Metanephros (tissue), 2 donors: ENCODE measurements at places on chromosomes 3 and 15. TPM values are rescaled to one million over a fixed set of nuclear protein-coding genes. Genes with fewer than 3 reads are reported as not detected.

The CFAP100 gene
- total RNA-seq: 0.93 TPM

The SIDT1 gene
- total RNA-seq: 4.7 TPM

The TGM5 gene
- not detected for total RNA-seq

The TF gene
- 4.5 TPM for total RNA-seq

The GOLGA6B gene
- total RNA-seq: 0.23 TPM

The TEX55 gene
- total RNA-seq: not detected

The CCR8 gene
- not detected for total RNA-seq

The LSAMP gene
- total RNA-seq: 6.7 TPM

The GPR87 gene
- total RNA-seq: 0.12 TPM

The HACD3 gene
- total RNA-seq: 108 TPM

The NOX5 gene
- 0.23 TPM for total RNA-seq

The CLDN18 gene
- 0.29 TPM for total RNA-seq

The HHATL gene
- total RNA-seq: 9.0 TPM

The KCNMB3 gene
- 3.0 TPM for total RNA-seq

The EFHB gene
- 1.5 TPM for total RNA-seq

The ARMC8 gene
- total RNA-seq: 61.8 TPM

The MOBP gene
- not detected for total RNA-seq

The RTP3 gene
- total RNA-seq: not detected

The GOLGA6L22 gene
- total RNA-seq: not detected

The OR5K2 gene
- not detected for total RNA-seq

The LMAN1L gene
- not detected for total RNA-seq

The CFAP91 gene
- total RNA-seq: 12.7 TPM

The GABRG3 gene
- 0.82 TPM for total RNA-seq

The SNTN gene
- 0.12 TPM for total RNA-seq

The KBTBD12 gene
- 6.2 TPM for total RNA-seq

The GRAMD2A gene
- 0.82 TPM for total RNA-seq

The TM4SF18 gene
- 37.4 TPM for total RNA-seq

The MFGE8 gene
- 80.1 TPM for total RNA-seq

The SCN11A gene
- 1.5 TPM for total RNA-seq

The MKRN3 gene
- 0.93 TPM for total RNA-seq

The GRAMD1C gene
- 29.0 TPM for total RNA-seq

The ACKR4 gene
- total RNA-seq: 1.9 TPM

The ADAMTS7 gene
- total RNA-seq: 37.3 TPM

The C15orf62 gene
- 0.12 TPM for total RNA-seq

The TLR9 gene
- not detected for total RNA-seq

The TMEM108 gene
- total RNA-seq: 1.8 TPM

The KLF15 gene
- total RNA-seq: 15.6 TPM

The NTRK3 gene
- 27.2 TPM for total RNA-seq

The FBXL22 gene
- 9.2 TPM for total RNA-seq

The SLC12A8 gene
- 7.2 TPM for total RNA-seq

The ADGRG7 gene
- not detected for total RNA-seq

The ERICH6 gene
- not detected for total RNA-seq

The RBP2 gene
- not detected for total RNA-seq

The CSNK1G1 gene
- total RNA-seq: 31.1 TPM

The PRICKLE2 gene
- total RNA-seq: 50.5 TPM

The C2CD4A gene
- 0.35 TPM for total RNA-seq

The TAGLN3 gene
- 0.76 TPM for total RNA-seq

The CYP8B1 gene
- 0.35 TPM for total RNA-seq

The GP9 gene
- total RNA-seq: 3.8 TPM

The IQCB1 gene
- total RNA-seq: 29.4 TPM

The PLA2G4D gene
- total RNA-seq: not detected

The GNAT1 gene
- not detected for total RNA-seq

The SLC24A5 gene
- total RNA-seq: 0.18 TPM

The ACVR2B gene
- total RNA-seq: 24.1 TPM
